ENCODE measurements at places on chromosomes 1 and 21.

DNA sequence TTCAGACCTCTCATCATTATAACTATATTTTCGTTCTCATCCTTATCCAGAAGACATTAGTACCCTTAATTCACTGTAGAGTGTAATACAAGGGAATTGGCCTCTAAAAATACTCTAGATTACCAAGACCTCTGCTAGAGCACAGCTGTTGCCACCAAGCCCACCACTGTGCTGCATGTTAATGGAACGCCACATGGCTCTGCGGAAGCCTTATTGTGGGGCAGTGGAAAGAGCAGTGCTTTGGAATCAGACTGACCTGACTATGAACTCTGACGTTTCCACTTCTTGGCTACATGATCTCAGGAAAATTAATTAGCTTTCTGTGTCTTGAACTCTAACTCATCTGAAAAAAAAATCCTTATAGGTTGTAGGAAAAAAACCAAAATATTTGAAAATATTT lies 222.1 kb downstream of the LMX1A start:
- DNase-seq = no peak

DNA sequence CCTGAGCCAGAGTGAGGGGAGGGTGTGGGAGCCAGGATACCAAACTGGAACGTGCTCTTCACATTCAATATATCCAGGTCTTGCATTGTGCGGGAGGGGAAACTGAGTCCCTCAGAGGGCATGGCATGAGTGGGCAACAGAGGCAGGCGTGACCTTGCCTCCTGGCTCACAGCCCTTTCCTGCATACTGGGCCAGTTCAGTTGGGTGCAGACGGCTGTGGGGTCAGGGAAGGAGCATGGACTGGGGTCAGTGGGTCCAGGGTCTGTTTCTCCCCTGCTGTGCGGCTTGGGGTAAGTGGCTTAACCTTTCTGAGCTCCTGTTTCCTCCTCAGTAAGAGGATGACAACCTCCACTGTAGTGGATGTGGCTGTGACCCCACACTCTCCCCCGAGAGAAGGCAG lies 16.6 kb downstream of the SERINC2 start:
- no peak for DNase-seq

DNA sequence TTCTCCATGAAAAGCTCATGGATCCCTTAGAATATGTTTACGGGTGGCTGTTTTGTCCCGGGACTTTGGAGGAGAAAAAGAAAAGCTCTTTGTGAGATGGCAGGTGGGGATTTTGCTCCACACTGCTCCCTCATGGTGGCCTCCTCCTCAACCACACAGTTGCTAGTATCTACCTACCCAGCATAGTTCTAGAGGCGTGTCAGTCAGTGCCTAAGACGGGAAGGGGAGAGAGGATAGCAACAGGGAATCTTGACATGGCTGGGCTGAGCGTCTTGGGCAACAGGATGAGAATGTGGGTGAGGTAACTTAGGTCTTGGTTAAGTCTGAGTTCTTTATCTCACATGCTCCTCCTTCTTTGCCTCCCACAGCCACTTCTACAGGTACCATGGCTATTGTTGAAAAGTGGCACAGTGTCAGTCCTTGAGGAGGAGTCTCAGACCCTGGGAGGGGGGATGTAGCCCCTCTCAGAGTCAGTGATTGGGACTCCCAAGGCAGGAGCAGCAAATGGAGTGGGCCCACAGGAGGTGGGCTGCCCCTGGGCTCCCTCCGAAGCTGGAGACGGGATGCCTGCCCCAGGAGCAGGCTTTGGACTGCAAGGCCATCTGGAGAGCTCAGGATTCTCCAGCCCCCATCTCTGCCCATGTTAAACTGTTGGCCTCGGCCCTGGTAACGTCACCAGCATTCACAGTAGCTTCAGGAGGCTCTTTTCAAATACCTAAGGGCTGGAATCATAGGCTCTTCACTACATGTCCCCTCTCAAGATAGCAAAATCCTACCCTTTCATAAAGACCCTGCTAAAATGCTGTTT lies 75.4 kb downstream of the TENT5C start:
- no peak for DNase-seq

DNA sequence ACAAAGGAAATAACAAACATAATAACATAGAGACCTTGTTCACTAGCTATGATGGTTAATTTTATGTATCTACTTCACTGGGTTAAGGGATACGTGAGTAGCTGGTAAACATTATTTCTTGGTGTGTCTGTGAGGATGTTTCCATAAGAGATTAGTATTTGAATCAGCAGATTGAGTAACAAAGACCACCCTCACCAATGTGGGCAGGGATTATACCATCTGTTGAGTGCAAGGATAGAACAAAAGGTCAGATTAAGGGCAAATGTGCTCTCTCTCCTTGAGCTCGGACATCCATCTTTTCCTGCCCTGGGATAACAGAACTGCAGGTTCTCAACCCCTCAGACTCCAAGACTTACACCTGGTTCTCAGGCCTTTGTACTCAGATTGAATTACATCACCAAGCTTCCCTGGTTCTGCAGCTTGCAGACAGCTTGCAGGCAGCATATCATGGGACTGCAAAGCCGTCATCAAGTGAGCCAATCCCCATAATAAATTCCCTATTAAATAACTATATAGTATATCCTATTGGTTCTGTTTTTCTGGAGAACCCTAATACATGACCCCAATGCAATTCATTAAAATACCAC lies 9.2 kb downstream of the SPATA6 start:
- no peak for DNase-seq

DNA sequence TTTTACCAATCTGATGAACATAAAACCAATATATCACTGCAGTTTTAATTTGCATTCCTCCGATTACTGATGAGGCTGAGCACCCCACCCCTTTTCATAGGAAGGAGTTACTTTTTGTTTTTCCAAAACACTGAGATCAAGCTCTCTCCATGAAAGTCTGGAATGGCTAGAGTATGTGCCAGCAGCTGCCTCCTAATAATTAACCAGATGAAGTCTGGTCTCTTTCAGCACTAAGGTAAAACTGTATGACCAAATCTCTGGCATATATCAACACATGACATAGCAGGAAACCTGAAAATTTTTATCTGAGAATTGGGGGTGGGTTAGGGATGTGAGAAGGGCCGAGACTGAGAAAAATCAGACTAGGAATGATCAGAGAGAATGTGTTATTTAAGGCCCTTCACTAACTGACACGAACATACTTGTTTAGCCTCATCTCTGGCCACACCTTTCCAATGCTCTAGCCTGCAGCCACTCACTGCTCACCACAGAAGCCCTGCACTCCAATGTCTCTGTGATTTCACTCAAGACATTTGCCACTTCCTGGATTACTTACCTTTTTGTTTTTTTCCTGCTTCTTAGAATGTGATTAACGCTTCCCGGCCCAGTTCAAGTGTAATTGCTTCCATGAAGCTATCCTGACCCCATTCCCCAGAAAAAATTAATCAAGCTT lies 34.7 kb downstream of the WASF2 start:
- no peak for DNase-seq

DNA sequence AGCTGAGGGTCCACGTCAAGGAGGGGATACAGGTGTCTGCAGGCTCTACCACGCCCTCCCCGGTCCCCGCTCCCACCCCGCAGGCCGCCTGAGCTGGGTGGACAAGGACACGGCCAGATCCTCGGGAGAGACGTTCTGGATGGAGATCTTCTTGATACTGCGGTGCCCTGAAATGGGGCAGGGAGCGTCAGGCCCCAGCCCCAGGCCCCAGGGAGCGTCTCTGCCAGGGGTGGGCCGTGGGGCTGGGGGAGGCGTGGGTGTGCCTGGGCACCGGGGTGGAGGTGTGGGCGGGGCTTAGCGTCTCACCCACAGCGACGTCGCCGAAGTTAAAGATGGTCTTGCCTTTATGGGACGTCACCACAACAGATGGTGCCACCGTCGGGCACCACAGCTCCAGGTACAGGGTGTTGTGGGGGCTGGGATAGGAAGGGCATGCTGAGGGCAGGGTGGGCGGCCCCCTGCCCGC lies 7.3 kb upstream of the TMEM52 start:
- no peak for DNase-seq

DNA sequence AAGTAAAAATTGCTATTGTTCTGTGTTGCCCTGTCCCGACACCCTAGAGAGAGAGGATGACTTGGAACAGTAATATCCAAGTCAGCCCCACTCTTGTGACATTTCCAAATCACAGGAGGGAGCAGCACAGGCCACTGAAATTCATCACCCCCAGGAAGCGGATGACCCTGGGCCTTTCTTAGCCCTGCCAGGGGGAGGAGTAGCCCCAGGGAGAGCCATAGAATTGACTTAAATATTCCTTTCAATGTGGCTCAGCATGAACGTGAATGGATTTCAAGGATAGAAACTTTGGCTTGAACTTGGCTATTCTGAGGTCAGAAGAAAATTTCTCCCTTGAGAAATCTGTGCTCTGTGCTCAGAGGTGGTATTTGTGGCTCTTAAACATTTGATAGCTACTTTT lies 80.6 kb downstream of the CENPF start:
- DNase-seq = no peak

GRCh38 chr1:38026592-38027200 lies 14.2 kb downstream of the UTP11 start:
- no peak for DNase-seq

DNA sequence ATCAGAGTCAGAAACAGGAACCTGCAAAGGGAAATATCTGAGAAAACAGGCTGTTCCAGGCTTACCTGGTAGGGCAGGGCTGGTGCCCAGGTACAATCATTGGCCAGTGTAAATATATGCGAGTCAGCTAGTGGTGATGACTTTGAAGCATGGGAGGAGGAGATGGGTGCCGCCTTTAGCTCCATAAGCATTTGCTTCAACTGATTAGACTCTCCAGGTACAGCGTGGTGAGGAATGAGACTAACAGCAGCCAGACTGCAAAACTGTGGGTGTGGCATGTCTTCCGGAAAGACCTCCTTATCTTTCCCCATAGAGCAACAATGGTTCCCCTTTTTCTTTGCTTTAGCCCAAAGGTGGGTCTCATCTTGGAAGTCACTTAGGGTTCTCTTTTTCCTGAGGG lies 137.2 kb downstream of the LRIG2 start:
- no peak for DNase-seq

GRCh38 chr1:72485801-72486200 lies 203.5 kb upstream of the NEGR1 start:
- no peak for DNase-seq

DNA sequence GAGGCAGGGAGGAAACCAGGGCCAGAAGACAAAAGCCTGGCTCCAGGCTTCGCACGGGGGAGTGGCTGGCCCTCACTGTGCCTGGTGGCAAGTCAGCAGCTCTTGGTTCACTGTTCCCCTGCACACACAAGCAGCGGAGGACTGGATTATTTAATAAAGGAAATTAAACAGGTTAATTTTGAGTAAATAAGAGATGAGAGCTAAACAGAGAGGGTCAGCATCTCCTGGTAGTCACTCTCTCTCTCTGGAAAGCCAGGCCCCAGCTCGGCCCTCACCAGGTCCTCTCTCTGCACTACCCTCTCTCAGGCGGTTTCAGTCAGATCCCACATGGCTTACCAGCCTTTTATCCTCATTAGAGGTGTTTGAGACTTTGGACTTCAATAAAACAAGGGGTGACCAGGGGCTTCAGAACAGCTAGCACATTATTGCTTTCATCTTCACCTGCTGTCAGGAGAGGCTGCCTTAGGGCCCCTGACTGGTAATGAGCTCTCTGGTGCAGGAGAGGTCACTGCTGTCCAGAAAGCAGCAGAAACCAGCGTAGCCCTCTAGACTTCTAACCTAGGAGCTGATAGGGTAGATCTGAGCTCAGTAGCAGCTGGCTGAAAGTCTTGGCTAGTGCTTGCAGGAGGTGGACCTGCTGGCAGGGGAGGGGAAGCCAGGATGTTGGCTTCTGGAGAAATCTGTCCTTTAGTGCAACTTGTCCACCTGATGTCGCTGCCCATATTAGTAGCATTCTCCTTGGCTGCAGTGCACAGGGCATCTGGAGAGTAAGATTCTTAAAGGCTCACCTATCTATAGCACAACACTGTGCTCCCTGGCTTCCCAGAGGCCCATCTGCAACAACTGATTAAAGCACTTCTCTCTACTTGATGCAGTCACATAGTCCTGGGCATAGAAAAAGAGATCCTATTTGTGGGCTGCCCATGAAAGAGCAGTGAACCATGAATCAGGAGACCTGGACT lies 45.9 kb downstream of the SYT6 start:
- DNase-seq = no peak

- no peak for DNase-seq
Observed at GRCh38 chr1:226590614-226591013, 42.0 kb downstream of the STUM start.

DNA sequence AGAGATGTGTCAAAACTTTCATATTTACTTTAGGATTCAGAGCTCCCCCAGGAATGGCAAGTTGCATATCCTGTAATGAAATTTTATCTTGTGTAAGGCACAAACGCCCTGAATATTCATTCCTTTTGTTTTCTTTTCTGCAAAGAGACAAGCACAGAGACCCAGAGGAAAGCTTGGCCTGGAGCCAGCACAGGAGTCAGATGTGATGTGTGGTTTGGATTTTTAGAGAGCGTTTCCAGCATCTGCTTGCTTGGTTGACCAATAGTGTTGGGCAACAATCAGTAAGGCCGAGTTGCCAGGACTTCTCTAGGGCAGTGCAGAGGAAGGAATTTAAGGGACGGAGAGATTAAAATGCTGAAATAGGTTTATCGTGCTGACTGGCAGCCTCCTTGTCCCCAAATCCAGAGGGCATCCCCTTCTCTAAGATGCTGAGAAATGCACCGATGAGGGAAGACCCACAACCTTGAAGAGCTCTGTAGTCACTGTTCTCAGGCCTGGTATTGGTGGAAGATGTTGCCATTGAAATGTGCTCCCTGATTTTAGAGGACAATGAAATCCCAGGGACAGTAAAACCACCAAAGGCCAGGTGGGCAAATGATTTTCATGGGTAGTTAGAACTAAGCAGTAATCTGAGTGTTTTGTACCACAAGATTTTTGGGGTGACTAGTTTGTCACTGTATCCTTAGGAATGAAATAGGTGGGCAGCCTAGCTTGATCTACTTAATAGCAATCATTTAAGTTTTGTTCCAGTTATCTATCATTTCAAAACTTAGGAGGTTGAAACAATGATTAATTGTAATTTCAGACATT lies 37.9 kb upstream of the RHOU start:
- DNase-seq = no peak

- DNase-seq = no peak
Observed at GRCh38 chr1:56189946-56190805, 389.2 kb downstream of the PLPP3 start.

GRCh38 chr1:1068517-1069055 lies 5.5 kb downstream of the RNF223 start:
- peak; percentile 66 for DNase-seq

DNA sequence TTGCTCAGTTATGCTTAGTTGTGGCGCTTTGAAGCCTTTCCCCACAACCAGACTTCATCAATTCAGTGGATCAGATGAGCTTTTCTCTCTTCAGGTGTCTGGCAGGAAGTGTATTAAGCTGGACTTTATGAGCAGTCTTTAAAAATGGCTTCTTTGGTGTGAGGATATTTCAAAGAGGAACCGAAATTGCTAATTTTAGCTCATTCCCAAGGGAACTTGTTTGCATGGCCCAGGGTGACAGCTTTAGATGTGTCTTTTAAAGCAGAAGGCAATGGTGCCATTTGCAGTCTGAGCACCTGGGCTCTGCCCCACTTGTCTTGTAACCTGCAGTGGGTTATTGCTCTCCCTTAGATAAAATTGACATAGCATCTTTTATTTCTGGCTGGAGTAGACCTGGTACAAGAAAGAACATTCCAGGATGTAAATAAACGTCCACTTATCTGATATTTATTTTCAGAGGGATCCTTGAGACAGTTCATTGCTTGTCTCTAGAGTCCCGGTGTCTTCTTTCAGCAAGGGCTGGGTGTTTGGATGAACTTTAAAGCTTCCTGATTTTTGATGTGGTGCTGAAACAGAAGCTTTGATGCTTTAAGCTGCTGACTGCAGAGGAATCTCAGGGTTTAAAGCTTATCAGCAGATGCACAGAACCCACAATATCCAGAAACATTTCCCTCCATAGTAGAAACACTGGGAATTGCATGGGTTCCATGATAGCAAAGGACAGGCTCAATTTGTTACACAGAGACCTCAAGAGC lies 241.7 kb downstream of the ADGRL2 start:
- no peak for DNase-seq

Data from GM12892 (cell line).